Bone marrow (tissue), 2 donors: ENCODE measurements at places on chromosomes 3 and 15.

DNA sequence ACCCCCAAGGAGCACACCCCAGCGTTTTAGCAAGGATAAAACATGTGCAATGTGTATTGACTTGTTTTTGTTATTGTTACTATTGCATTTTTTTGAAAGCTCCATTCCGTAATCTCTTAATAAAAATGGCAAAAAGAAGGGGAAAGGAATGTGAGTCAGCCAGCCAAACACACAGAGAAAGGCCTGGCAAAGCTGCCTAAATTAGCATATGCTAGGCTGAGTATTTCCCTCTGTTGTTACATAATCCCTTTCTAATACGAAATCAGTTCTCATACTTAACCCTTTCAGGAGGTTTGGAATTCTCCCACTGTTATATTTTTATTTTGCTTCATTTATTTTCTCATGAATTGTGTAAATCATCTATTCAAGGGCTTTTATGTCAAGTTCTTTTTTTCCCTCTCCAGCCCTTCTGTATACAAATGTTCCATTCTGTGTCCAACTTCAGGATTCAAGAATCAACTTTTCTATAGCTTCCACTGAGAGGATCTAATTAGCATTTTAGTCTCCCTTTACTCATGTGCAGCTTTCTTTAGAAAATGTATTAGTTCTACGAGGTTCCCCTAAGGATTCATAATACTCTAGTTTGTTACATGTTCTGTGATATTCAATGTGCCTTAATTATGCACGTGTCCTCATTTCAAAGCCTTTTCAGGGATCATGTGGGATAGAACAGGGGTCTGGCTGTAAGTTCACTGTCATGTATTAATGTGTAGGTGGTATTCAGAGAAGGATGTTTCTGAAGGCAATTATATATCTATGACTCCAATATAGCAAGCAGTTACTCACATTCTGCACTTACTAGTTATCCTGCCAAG is 9.2 kb downstream of the CADM2 start:
- no peak for DNase-seq

GRCh38 chr3:48222616-48223513 is at the start of gene CAMP:
TSS of gene CAMP (plus strand) at chr3:48223495. CDS start at chr3:48223512, 17 bp downstream.
- DNase-seq = peak; percentile 58

- no peak for DNase-seq
Observed at GRCh38 chr3:107661447-107662123, 138.8 kb downstream of the BBX start.

- no peak for DNase-seq
Observed at GRCh38 chr3:134366928-134367811, 7.1 kb downstream of the AMOTL2 start.

GRCh38 chr3:190886945-190887344 is 24.5 kb upstream of the GMNC start:
- DNase-seq = no peak

DNA sequence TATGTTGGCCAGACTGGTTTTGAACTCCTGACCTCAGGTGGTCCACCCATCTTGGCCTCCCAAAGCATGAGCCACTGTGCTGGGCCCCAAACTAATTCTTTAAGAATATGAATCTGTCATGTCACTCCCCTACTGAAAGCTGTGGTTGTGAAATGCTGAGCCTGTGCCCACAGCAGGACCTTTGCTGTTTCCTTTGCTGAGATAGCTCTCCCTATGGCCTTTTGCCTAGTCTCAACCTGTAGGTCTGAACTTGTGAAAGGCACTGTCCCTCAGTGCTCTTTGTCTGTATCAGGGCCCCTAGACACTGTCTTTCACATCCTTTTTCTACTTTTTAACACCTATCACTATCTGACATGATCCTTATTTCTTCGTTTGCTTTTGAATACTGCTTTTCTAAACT is 62.7 kb upstream of the CCR4 start:
- no peak for DNase-seq

GRCh38 chr3:37028329-37028728 is 35.0 kb downstream of the MLH1 start:
- DNase-seq = no peak

GRCh38 chr15:45326280-45326679 is 52.1 kb downstream of the GATM start:
- DNase-seq = no peak

DNA sequence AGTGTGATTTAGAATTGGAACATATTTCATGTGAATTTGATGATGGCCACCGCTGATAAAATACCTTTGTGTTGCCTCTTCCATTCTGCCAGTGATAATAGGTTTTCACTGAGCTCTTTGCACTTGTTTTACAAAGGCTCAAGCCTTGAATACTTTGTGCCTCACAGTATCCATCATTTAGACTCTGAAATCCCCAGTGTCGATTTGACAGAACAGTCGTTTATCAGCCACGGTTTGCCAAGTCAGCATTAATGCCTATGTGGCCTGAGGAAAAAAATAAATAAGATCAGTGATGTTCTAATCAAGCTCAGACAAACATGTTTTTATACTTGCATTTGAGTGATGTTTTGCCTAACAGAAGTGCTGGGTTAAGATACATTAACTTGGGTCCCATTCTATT is 399.1 kb downstream of the RBMS3 start:
- DNase-seq = no peak

GRCh38 chr15:81792646-81793045 is 253.2 kb downstream of the MEX3B start:
- no peak for DNase-seq

GRCh38 chr15:64950888-64951287 is 38.8 kb downstream of the SPG21 start:
- DNase-seq = no peak

GRCh38 chr3:26652164-26652563 is 29.6 kb downstream of the LRRC3B start:
- DNase-seq = no peak

- DNase-seq = no peak
Observed at GRCh38 chr15:98952381-98952803, 55.2 kb downstream of the PGPEP1L start.

DNA sequence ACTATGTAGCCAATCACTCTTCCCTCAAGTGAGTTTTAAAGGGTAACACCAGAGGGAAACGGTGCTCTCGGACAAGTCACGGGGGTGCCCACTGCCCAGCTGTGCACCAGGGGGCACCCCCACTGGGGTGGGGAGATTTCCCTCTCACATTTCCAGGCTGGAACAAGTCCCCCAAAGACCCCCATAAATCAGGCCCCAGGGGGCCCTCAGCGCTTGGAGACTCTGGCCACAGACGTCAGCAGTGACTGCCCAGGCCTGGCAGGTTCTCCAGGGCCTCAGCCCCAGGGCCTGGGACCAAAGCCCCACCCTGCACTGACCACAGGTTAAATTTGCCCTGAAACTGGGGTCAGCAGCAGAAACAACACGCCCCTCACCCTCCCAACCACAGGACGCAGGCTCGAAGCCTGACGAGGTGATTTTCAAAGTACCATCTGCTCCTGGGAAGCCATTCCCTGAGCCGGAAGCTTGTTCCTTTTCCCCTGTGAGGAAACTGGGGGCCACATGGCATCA is 17.0 kb downstream of the XXYLT1 start:
- no peak for DNase-seq

GRCh38 chr3:124257336-124257864 is 265.5 kb upstream of the ROPN1 start:
- DNase-seq = no peak

DNA sequence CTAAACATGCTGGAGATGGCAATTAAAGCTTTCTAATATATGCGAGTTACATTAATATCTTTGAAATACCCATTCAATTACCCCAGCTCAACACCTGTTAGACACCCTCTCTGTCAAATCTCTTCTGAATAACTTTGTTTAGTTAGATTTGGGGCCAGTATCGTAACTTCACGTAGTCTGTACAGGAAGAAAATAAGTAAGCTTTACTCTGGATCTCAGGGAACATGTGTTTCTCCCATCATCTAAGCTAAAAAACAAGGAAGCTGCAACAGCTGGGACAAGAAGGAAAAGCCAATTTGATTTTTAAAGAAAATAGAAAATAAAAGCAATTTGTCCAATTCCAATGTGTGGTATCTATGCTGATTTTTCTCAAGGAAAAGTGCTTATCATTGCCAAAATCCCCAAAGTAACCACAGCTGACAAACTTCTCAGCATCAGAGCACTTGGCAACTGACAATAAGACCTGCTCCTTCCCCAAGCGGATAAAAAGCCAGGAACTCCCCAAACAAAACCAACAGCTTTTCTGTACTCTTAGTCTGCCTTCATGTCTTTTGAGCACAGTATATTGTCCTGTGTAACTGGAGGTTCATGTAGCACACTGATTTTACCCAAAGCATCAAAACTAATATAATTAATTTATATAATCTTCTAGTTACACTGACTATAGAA is 279.1 kb downstream of the ZBTB20 start:
- no peak for DNase-seq

DNA sequence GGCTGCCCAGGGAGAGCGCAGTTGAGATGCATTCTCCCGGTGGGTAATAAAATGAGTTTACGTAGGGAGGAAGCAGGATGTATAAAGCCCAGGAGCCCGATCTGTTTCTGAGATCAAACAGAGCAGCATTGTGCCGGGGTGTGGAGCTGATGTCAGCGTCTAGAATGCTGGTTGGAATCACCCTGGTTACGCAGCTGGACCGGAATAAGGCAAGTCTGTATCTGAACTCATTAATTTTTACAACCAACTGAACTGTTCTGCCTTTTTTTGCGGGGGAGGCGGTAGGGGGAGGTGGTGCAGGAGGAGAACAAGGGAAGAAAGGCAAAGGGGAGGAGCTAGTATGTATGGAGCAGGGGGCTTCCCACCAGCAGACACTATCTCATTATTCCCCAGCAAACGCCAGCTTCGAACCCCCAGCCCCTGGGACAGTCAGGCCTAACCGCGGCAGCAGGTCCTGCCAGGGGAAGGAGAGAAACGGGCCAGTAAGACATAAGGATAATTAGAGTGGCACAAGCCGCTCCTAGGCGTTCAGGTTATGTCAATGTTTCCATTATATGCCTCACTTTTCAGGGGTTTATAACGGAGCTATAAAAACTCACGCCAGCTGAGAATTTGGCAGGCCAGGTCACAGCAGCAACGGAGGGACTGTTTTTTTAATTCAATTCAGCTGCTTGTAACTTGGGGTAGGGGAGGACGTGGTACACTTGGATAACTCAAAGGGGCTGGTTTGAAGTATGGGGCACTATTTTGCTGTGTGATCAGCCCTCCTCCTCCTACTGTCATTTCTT is 175.3 kb upstream of the HES1 start:
- no peak for DNase-seq

- no peak for DNase-seq
Observed at GRCh38 chr3:172629470-172629869, 81.4 kb downstream of the NCEH1 start.

DNA sequence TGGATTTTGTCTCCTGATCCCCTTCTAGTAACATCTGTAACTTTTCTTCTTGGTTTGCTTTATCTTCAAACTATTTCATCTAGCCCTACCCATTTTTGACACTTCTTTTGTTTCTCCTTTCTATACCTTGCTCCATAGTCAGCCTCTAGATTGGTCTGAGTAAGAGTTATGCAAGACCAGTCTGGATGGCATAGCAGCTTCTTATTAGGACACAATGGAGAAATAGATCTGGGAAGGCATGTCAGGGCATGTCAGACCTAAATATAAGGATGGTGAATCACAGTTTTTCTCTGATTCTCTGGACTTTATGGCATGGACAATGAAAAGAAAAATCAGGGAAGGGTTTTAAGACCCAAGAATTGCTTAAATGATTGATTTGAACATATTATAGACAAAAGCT is 452.5 kb downstream of the RAP2B start:
- no peak for DNase-seq

- DNase-seq = no peak
Observed at GRCh38 chr15:78850352-78850751, 22.3 kb upstream of the MORF4L1 start.

- DNase-seq = no peak
Observed at GRCh38 chr3:80000022-80000421, 232.2 kb upstream of the ROBO1 start.

DNA sequence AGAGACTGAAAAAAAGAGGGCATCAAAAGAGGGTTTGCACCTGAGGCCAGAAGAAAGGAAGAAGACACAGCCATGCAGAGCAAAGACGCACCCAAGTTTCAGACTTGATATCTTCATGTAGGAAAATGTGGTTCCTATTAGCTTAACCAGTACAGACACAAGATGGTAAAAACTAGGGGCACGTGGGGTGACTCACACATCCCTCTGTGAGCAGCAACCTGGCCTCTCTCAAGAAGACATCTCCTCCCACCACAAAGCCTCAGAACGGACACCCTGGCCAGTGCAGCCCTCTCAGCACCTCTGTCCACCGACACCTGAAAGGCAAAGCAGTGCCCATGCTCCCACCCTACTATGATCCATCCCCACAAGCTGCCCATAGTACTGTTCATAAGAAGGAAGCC is 33.3 kb downstream of the GLB1 start:
- DNase-seq = no peak

GRCh38 chr3:155018621-155019330 is 61.3 kb upstream of the MME start:
- no peak for DNase-seq

DNA sequence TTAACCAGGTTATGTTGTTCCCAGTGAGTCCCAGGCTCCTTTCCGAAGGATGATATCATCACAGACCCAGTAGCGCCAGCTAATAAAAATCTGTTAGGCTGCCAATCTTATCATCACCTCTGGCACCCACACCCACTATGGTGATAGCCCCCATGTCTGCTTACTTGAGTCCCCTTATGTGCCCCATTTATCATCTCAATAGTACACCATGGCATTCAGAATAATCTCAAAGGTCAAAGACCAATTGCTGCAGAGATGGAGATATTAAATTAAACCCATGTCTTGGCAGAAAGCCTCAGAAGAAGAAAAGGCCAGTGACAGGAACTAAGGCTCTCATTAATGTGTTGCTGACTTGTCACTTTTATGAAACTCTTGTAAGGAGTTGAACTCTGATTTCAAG is 32.8 kb downstream of the CPNE4 start:
- no peak for DNase-seq

DNA sequence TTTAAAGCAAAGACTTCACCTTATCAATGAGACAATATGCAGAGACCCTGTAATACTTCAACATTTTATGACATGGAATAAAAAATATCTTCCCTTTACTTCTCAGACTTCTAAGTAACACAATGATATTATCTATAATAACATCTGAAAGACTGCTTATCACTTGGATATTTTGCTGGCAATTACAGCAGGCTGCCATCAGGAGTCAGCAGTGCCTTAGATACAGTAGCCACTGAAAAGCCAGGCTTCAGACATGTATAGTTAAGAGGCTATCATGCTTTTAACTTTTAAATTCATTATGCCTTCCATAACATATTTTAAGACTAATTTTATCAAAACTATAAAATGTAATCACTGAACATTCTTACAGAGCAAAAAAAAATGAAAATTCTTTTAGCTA is 227.5 kb downstream of the NEK10 start:
- no peak for DNase-seq

DNA sequence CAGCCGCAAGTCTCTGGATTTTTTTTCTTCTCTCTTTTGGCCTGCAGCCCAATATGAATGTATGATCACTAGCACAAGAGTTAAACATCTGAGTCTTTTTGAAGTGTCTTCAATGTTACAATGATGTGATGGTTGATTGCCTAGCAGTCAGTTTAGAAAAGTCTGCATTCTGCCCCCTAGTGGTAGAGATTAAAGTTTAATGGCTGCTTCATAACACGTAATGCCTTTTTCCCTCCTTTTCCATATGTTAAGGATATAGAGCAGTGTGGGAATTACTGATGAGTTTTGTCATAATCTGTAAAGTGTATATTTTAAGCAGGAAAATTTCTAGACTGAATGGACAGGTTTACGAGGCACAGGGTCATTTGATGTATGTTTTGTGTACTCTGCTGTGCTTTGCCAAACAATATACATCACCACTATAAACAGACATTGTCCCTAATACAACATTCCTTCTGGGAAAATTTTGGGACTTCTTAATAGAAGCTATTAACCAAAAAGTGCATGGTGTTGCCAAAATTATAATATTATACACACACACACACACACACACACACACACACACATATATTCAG is 1038.5 kb upstream of the NR2F2 start:
- no peak for DNase-seq
